ENCODE measurements at places on chromosomes 16 and 17. TPM values are rescaled to one million over a fixed set of nuclear protein-coding genes. Genes with fewer than 3 reads are reported as not detected.

Gene HOXB4
- total RNA-seq: 6.2 TPM

GRCh38 chr17:45016237-45016636 is 35.2 kb downstream of the DCAKD start:
- DNase-seq: no peak

Gene GSDMA
- 1.2 TPM for total RNA-seq

Gene PLXDC1
- total RNA-seq: 13.9 TPM

DNA sequence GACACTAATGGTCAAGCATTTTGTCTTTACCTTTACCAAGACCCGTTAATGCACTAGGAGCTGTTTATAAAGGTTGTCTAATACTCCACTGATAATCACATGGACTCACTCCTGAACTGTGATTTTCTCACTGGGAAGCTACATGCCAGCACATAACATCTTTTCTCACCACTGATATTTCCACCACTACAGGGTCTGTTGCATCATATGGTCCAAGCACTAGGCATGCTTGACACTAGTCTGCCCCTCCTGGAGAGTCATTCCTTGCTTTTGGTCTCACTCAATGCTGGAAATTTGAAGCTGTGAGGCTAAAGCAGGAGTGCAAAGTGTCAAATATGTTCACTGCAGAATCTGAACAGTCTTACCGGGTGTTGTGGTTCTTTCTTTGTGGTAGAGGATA is 1576.8 kb downstream of the CDH8 start:
- DNase-seq: no peak

- DNase-seq: no peak
Observed at GRCh38 chr17:6464446-6465041, 20.3 kb downstream of the PIMREG start.

GRCh38 chr16:80002261-80002660 is 401.7 kb upstream of the MAF start:
- no peak for DNase-seq

- DNase-seq: no peak
Observed at GRCh38 chr17:8867361-8867981, at the start of gene PIK3R6. Gene PIK3R6 (minus strand): TSS chr17:8867674. CDS start chr17:8849794, 17,880 bp downstream.

- DNase-seq: no peak
Observed at GRCh38 chr17:70190959-70191805, 21.9 kb downstream of the KCNJ2 start.

DNA sequence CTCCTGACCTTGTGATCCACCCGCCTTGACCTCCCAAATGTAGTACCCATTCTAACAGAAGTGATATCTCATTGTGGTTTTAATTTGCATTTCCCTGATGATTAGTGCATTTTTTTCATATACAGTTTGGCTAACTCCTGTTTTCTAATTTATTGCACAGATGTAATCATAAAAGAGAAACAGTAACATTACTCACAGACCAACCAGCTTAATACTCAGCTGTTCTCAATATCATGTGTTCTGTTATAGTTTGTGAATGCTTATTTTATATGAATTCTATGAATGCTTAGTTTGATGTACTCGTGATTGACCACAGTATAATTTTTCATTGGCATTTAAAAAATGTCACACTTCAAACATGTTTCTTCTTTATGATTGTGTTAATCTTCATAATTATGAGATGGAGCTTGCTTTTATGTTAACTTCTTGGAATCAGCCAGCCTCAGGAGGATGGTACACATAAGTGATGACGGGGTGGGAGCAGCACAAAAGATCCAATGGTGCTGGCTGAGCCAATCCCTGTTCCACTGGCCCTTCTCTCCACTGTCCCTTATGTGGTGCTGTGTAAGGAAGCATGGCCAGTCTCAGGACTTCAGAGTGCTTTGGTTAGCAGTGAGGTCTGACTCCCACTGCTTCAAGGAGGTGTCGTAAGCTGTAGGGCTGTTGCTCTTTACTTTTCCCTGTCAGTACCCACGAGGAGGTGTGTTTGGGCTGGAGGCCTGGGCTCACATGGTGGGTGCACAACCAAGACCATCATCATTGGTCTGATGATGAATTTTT is 191.0 kb downstream of the SPECC1 start:
- DNase-seq: no peak

Gene TOP2A
- total RNA-seq: 8.5 TPM

GRCh38 chr16:68265078-68265920 is 973 bp downstream of the SLC7A6 start:
- no peak for DNase-seq

Gene DHRS7C
- total RNA-seq: not detected

Gene KIF19
- total RNA-seq: 0.56 TPM

DNA sequence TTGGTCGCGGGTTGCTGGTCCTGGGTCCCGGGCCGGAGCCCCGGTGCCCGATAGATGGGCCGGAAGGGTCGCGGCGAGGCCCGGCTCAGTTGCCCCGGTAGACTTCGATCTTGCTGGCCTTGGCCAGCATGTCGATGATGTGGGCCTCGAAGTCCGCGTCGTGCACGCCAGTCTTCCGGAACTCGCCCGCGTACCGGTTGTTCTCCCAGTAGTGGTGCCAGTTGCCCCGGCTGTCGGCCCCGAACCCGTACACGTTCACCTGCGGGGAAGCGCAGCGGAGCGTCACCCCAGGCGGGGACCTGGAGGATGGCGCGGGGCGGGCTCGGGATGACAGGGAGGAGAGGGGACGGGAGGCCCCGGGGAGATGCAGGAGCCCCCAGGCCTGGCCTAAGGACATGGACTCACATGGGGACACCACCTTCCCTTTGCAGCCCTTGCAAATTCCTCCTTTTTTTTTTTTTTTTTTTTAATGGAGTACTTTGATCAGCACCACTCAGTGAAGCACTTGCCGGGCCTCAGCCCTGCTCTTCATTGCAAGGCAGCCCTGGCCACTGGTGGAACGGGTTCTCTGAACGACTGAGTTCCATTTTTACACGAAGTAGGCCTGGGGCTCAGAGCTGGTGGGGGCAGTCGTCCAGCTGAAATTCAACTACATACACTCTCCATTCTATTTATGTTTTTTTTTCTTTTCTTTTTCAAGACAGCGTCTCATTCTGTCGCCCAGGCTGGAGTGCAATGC is 35.1 kb downstream of the DDX19A start:
- DNase-seq: peak; percentile 14

- DNase-seq: no peak
Observed at GRCh38 chr16:53085369-53085843, 30.6 kb downstream of the CHD9 start.

Gene CCDC92B
- total RNA-seq: not detected

GRCh38 chr16:85912211-85912974 is 13.4 kb downstream of the IRF8 start:
- no peak for DNase-seq

Gene ADGRG1
- total RNA-seq: 79.1 TPM

GRCh38 chr17:31528291-31528874 is 136.9 kb downstream of the RAB11FIP4 start:
- no peak for DNase-seq

Gene SLC38A8
- total RNA-seq: not detected

Gene MAP1LC3B
- 80.4 TPM for total RNA-seq

- DNase-seq: no peak
Observed at GRCh38 chr16:17369421-17370222, 101.1 kb downstream of the XYLT1 start.

- peak; percentile 15 for DNase-seq
Observed at GRCh38 chr17:6831661-6832263, at the start of gene TEKT1. Gene TEKT1 (minus strand): TSS chr17:6831729. CDS start chr17:6830376, 1,353 bp downstream.
